ENCODE measurements at places on chromosomes 2 and 18. TPM values are rescaled to one million over a fixed set of nuclear protein-coding genes. Genes with fewer than 3 reads are reported as not detected.

TGFA gene
- 19.9 TPM for polyA plus RNA-seq

PRSS56 gene
- 0.23 TPM for polyA plus RNA-seq

SOWAHC gene
- 19.7 TPM for polyA plus RNA-seq

SNED1 gene
- 8.9 TPM for polyA plus RNA-seq

CSRNP3 gene
- polyA plus RNA-seq, result 11.8 TPM

DNA sequence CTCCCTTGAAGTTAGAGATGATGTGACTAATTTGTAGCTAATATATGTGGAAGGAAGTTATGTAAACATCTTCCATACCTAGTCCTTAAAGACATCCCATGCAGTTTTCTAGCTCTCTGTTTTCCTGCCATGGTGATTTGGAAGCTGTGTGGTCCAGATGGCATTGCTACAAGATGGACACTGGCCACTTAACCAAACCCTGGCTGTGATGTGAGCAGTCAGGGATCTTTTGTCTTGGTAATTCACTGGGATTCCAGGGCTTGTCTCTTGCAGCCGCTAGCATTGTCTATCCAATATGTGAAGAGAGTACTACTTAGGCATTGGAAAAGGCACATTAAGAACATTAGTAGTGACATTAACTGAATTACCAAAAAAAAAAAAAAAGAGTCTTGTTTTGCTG lies 139.9 kb upstream of the DOCK10 start:
- DNase-seq, result no peak

GRCh38 chr2:159620796-159621195 lies 4.4 kb upstream of the BAZ2B start:
- no peak for DNase-seq

- no peak for DNase-seq
Observed at GRCh38 chr2:241366678-241367077, 10.6 kb downstream of the FARP2 start.

GRCh38 chr2:189657867-189658266 lies 3.4 kb upstream of the ASNSD1 start:
- no peak for DNase-seq

GRCh38 chr18:3111523-3112240 lies 98.7 kb upstream of the LPIN2 start:
- no peak for DNase-seq

MRPL33 gene
- 155 TPM for polyA plus RNA-seq

DNA sequence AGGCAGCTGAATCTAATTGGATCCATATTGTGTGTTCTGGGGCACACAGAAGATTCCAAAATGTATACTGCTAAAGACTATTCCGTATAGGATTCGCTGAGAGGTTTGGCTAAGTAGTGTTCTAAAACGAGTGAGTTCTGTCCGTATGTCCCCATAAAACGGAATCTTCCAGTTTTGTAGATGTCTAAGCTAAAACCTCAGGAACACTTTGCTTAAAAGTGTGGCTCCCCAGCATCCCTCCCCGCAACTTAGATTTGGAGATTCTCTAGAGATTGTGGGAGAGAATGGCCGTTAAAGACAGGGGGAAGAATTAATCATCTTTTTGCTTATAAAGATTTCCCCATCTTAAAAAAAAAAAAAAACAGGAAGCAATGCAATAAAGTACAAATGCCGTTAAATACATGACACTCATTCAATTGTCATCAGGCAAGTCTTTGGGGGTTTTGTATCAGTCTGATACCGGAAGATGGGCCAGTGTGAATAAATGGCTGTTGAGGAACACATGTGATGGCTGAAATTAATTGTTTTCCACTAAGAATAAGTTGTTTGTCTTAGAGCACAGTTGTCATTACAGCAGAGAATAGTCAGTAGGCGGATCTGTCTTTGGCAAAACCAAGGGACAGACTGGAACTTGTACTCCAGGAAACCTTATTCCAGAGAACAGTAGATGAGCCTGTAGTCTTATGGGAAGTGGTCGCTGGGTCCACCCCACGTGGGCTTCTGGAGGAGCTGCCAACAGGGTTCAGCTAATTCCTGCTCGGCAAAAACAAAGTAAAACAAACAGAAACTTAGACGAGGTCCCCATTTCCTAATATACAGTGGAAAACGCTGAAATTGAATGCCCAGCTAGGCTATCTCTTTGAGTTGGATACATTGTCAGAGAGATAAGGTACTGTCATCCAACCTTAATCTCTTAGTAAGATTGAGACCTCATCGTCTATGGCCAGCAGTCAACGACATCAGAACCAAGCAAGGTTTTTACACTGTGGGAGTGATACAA lies 1.7 kb downstream of the EMILIN2 start:
- DNase-seq, result no peak

GRCh38 chr2:190320696-190321095 lies 1.1 kb upstream of the HIBCH start:
- no peak for DNase-seq

DNA sequence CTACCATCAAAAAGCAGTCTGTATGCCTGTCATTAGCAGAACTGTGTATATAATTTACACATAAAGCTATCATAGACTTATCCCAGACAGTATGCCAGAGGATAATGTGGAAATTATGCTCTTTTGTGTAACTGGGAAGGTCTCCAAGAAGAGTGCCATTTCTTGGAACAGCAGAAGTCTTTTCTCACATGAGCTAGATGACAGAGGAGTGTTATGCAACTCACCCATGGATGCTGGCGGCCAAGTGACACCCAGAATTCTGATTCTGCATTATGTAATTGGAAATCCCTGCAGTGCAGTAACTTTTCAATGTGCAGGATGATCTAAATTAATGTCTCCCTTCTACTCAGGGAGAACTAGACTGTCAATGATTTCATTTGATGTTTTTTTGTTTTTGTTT lies 160.0 kb downstream of the UBE2E3 start:
- no peak for DNase-seq

GRCh38 chr2:55428258-55428657 lies 8.6 kb upstream of the CCDC88A start:
- no peak for DNase-seq

Measured in right renal pelvis (tissue), 4 donors.